ENCODE measurements at places on chromosomes 7 and 10.

- no peak for DNase-seq
Observed at GRCh38 chr7:145020454-145020853, 184.6 kb upstream of the TPK1 start.

DNA sequence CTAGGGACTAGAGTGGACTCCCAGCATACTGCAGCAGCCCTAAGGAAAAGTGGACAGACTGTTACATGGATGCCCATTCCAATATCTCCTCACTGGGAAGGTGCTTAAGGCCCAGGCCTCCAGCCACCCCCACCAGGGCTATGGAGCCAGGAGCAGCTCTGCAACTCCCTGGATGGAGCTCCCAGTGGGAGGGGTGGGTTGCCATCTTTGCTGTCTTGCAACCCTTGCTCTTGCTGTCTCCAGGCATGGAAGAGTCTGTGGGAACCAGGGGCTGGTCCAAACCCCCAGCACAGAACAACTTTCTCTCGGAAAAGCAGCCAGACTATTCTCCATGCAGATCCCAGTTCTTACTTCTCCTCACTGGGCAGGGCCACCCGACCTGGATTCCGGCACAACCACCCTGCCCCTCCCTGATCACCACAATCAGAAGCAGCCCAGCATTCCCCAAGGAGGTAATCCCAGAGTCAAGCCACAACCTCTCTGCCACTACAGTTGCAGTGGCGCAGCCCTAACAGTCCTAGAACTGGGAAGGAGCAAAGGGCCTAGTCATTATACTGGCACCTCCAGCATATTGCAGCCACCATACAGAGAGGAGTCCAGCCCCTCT, 41.8 kb upstream of the ZNF488 start:
- no peak for DNase-seq

DNA sequence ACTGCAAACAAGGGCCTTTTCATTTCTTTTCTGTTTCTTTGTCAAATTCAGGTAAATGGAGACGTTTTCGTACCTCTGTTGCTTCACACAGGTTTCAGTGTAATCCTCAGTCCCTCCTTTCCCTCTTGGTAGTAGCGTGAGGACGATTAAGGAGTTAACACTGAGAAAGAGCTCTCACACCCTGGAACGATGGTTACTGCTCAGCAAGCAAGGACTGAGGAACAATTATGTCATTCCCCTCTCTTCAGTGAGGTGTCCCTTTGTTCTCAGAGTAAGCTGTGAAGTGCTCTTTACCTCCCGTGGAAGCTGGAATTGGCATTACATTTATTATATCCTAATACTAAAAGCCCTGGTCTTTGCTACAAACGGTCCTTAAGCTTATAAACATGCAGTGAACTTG, 95.9 kb downstream of the FANK1 start:
- no peak for DNase-seq

DNA sequence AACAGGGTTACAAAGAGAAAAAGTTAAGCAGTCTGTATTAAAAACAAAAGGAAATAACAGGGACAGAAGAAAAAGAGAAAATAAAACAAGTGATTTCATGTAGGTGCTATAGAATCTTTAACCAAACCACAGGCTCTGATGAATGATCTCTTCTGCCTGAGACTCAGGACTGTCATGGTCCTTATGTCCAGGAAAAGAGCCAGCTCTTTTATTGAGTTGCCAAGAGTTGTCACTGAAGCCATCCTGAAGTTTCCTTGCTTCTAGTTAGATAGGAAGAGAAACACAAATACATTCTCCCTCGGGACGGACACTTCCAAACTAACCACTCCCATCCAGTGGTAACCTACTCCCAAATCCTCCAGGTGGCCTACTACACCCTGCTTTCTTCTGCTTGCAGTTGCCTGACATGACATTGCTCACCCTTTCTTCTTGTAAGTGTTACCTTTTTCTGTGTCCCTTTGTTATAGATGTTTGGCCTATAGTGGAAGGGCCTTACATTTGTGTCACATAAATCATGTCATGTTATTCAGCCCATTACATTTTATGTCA, 346.7 kb downstream of the NRG3 start:
- no peak for DNase-seq

DNA sequence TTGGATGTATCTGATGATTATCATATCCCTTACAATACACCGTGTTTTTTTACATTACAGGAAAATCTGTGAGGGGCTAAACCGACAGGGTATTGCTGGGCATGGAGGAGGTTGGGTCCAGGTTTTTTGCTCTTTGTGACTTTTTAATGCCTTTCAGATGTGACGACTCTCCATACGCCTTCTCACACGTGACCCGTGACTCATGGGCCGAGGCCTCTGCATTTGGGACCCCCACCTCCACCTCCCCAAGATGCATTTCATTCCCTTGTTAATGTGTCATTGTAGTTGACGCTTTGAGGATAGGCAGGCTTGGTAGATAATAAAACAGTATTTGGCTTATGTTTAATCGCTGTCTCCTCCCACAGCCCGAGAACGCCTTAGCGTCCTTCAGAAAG, 95.3 kb downstream of the CUX1 start:
- no peak for DNase-seq

GRCh38 chr10:70673043-70673928, 980 bp downstream of the ADAMTS14 start:
- peak; percentile 74 for DNase-seq

DNA sequence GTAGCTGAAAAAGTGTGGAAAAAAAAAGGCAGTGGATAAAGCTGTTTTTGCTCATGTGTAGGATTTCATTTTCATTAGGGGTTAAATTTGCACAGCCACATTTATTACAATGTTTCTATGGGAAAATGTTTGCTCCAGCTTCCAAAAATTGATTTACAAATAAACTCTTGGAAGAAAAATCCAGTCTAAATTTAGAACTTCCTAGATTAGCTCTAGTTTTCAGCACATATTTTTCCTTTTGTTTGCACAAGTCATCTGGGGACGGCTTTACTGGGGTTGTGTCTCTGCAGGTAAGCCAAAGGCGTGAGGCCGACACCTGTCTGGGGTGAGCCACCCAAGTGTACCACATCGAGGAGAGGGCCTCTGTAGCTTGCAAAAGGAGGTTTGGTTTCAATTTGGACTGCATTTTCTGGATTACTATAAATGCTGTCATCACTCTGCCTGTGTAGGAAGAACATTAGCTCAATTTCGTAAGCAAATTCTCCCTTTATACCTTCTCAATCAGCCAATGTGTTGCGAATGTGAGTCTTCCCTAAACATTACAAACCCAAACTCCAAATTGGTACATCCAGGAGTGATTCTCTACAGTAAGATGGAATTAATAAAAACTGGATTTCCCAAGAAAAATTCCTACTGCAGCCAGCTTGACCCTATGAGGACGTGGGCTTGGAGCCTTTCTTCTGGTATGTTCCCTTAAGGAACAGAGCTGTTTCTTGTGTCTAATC, 89.5 kb upstream of the ZNF438 start:
- DNase-seq = no peak

- DNase-seq = no peak
Observed at GRCh38 chr10:110330675-110331074, 26.0 kb upstream of the SMNDC1 start.

DNA sequence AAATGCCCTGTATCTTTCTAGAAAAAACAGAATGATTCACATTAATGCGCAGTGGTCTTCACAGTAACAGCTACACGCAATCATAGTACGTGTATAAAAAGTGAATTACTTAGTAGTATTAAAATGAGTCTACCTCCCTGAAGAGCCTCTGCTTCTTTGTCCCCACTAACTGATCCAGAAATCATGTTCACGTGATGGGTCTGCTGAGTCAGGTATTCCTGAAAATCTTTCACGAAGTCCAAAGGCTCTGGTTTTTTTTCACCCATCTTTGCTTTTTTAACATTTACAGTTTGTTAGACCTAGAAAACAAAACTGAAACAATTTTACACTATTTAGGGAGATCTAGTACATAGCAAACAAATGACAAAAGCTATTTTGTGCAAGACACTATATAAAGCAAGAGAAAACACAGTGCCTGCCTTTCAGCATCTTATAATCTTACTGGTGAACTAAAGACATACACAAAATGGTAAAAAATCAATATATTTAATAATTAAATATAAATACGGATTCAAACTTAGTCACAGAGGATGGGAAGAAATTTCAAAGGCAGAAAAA, 10.2 kb downstream of the IKZF5 start:
- no peak for DNase-seq

GRCh38 chr10:68897336-68897741, 3.8 kb upstream of the DDX50 start:
- DNase-seq = peak; percentile 70

GRCh38 chr10:88088441-88089340, 225.3 kb downstream of the PTEN start:
- DNase-seq = no peak

GRCh38 chr10:60778971-60779796, 906 bp downstream of the CDK1 start:
- DNase-seq = no peak

GRCh38 chr7:140646931-140647647, 6.5 kb upstream of the DENND2A start:
- DNase-seq = no peak

- DNase-seq = no peak
Observed at GRCh38 chr7:52009181-52009580, 692.6 kb upstream of the COBL start.

- DNase-seq = no peak
Observed at GRCh38 chr10:103281753-103282152, 4.8 kb downstream of the INA start.

DNA sequence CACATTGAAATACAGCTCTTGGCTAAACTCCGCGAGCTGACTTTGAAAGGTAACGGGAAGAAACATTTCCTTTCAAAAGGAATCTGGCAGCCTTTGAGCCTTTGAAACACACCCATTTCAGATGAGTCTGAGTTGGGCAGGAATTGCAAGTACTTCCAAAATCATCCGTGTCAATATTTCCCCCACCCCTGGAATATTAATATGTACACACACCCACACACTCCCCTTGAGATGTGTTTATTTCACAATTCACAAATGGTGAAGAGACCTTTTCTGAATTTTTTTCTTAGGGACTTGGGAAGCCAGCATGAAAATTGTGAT, 438.7 kb upstream of the NRP1 start:
- no peak for DNase-seq

- no peak for DNase-seq
Observed at GRCh38 chr10:102923601-102924000, 5.5 kb downstream of the CNNM2 start.

DNA sequence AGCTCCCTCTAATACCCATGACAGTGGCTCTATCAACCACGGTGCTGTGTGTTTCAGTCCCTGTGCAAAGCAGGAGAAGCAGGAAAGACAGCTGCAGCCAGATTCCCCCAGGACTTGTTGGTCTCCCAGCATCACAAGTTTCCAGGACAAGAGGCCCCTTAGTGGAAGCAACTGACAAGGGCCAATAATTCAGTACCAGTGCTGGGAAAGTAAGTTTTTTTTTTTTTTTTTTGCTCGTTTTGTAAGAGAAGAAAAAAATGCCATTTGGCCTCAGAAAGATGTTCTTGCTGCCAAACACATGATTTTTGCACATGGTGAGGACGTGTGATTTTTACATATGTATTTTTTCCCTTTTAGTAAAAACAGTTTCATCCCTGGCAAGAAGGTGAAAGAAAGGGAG, 284.2 kb upstream of the ZMIZ1 start:
- DNase-seq = no peak

GRCh38 chr7:31917256-31917655, 153.0 kb downstream of the PDE1C start:
- no peak for DNase-seq

- no peak for DNase-seq
Observed at GRCh38 chr7:50095634-50096033, 2.6 kb upstream of the ZPBP start.
